ENCODE measurements at places on chromosomes 5 and 9. TPM values are rescaled to one million over a fixed set of nuclear protein-coding genes. Genes with fewer than 3 reads are reported as not detected.
A peak's percentile ranks its signal among the peaks of the same experiment; 100 is the strongest.

- peak; percentile 71 for DNase-seq
Measured at GRCh38 chr9:134329886-134330285, 3.6 kb downstream of the RXRA start.

DNA sequence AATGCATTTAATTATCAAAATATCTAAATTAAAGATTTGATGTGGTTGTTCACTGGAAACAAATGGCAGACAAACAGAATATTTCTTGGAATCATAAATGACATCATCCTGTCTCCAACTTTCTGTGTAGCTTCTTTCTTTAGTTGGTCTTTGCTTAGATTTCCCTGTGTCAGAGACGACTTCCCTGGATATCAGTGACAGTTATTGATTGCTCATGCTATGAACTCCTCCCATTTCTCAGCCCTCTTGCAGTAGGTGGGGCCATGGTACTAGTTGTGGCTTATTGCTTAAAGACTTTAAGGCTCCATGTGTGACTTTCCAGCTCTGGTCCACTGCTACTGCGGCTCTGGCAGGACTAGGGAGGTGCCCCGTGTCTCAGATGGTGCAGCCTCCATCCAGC lies 592.6 kb downstream of the MTRR start:
- DNase-seq: no peak

DNA sequence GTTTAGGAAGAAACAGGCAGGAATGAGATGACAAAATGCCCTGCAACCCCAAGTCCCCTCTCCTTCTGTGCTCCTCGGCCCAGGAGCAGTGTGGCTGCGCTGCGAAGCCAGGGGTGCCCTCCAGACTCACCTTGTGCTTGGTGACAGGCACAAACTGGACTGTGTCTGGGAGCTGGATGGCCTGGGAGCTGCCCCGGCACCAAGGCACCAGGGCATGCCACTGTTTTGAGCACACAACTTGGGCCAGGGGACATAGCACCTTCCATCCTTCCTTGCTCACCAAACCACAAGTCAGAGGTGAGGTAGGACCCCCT lies 51.1 kb downstream of the PRRT1B start:
- DNase-seq: no peak

GRCh38 chr5:390623-391491 lies 52.1 kb upstream of the EXOC3 start:
- peak; percentile 61 for DNase-seq

DNA sequence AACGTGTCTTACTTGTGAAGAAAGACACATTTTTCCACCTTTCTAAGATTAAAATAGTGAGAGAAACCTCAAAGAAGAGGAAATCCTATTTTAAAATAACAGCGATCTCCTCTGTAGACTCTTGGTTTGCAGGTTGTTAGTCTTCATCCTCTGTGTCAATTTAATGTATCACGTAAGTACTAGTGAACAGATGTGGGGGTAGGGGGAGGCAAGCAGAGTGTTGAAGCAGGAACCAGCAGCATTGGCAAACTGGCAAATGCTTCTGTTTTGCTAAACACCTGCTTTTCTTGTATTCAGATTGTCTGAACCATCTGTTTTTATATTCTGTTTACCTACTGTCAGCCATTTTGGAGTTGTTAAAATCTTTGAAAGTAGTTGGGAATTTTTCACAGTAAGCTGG lies 159.3 kb upstream of the TLX3 start:
- no peak for DNase-seq

- no peak for DNase-seq
Measured at GRCh38 chr5:100446879-100447430, 88.2 kb upstream of the FAM174A start.

DNA sequence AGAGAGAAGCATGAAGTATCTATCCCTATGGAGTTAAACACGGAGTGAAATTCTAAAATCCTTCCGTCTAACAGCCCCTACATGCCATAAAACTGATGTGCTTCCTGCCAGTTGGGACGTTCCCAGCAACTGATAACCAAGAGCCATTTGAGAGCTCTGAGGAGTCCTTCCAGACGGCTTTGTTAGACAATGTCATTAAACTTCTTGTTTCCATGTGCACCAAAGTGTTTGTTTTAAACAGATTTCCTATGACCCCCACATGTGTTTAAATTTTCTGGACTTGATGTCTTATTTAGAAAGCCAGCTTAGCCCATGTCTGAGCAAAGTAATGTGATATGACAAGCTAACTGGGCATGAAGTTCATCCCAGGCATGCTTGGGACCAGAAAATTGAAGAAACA lies 57.2 kb upstream of the LPAR1 start:
- no peak for DNase-seq

Gene TMEFF1
- total RNA-seq: 0.27 TPM

Gene OR1Q1
- total RNA-seq: not detected

Data from aorta (tissue), 5 donors.